Activated naive CD4-positive, alpha-beta T cell treated with Interleukin-2 at 50 U/mL for 16 hours (primary cell): ENCODE measurements at places on chromosomes 3 and 15.

GRCh38 chr15:75121491-75121890, 80.2 kb upstream of the C15orf39 start:
- no peak for DNase-seq

- no peak for DNase-seq
These were observed 129.1 kb downstream of the RAP2B start for GRCh38 chr3:153291059-153291685.

DNA sequence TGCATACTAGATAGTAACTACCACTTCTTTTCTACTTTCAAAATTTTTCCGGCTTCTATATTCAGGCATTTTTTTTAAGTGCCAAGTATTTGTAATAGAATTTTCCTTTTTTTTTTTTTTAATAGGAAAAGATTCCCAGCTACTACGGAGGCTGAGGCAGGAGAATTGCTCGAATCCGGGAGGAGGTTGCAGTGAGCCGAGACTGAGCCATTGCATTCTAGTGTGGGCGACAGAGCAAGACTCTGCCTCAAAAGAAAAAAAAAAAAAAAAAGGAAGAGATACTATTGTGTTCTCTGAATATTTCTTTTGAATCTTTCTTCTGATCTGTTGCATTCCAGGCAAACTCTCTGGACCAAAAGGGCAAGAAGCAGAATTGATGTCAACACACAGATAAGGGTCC, 557.3 kb downstream of the FGF12 start:
- DNase-seq, result no peak

DNA sequence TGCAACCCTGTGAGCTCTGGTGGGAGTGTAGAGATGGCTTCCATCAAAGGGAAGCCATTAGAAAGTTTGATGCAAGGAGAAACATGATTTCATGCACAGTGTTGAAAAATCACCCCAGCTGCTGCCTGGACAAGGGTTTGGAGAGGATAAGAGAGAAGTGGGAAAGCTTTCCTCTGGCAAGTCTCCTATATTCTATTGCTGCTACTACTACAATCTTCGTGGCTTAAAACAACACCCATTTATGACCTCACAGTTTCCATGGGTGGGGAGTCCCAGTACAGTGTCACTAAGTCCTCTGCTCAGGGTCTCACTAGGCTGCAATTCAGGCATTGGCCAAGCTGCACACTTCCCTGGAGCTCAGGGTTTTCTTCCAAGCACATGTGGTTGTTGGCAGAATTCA, 229.3 kb downstream of the TAFA4 start:
- no peak for DNase-seq

DNA sequence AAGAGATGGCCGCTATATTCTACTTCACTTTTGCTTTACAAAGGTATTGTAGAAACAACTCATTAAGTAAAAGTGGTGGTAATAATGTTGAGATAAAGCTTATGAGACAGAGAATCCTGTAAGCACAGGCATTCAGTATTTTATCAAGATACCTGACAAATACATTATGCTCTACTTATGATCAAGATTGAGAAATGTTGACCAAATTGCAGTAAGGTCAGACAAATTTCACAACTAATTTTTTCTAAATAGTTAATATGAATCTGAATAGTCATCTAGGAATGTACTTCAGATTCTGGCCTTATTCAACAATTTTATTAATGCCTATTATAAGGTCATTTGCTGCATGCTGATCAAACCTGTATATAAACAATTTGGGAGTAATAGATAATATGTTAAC, 95.1 kb upstream of the MBNL1 start:
- DNase-seq, result no peak

DNA sequence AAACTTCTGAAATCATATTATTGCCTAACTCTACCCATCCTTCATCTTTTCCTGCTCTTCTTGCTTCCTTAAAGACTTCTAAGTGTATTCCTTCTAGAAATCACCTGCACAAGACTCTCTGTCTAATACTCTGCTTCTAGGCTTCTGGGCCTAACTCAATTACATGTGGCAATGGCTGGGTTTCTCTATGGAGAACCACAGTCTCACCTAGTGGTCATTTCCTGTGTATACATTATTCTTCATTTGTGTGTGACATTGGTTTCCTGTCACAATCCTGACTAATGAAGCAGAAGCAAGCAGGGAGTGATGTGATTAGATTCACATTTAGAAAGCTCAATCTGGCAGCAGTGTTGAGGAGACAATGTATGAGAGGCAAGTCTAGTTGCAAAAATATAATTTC, 16.9 kb upstream of the CLDN1 start:
- no peak for DNase-seq
